CD8-positive, alpha-beta memory T cell (primary cell): ENCODE measurements at places on chromosomes 2 and 18.

DNA sequence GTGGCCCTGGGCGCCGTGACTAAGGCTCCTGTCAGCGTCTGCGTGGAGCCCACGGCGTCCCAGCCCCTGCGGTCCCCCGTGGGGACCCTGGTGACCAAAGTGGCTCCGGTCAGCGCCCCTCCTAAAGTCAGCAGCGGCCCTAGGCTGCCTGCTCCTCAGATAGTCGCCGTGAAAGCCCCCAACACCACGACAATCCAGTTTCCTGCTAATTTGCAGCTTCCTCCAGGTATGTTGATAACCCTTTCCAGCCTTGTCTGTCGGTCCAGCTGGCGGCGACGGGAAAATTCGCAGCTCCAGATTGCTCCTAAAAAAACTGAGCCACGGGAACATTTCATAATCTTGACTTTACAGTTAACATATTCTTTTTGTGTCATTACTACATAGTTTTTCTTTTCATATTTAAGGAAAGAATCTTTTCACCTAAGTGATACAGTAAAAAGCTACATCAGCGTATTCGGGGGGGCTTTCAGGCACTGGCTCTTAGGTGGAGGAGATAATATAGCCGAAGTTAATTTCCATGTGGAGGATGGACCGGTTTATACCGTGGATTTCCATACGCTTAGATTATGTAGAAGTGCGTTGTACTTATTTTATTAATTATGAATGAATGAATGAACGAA lies 916 bp downstream of the TAF4B start:
- no peak for DNase-seq

- DNase-seq = no peak
Measured at GRCh38 chr2:234691214-234691575, 194.3 kb upstream of the ARL4C start.

GRCh38 chr2:27245116-27245515 lies 17.7 kb downstream of the SLC30A3 start:
- no peak for DNase-seq

GRCh38 chr2:217784996-217785543 lies 217.7 kb downstream of the TNS1 start:
- no peak for DNase-seq

DNA sequence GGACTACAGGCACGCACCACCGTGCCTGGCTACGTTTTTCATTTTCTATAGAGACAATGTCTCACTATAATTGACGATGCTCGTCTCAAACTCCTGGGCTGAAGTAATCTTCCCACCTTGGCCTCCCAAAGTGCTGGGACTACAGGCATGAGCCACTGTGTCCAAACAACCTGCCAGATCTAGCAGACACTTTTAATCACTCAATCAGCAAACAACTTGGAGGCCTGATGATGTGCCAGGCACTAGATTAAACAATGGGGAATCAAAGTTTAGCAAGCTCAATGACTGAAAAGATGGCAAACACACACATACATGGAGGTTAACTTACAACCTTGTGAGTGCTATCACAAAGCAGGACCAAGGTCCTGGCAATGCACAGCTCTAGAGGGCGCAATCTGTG lies 29.8 kb upstream of the RMP24 start:
- DNase-seq = no peak

DNA sequence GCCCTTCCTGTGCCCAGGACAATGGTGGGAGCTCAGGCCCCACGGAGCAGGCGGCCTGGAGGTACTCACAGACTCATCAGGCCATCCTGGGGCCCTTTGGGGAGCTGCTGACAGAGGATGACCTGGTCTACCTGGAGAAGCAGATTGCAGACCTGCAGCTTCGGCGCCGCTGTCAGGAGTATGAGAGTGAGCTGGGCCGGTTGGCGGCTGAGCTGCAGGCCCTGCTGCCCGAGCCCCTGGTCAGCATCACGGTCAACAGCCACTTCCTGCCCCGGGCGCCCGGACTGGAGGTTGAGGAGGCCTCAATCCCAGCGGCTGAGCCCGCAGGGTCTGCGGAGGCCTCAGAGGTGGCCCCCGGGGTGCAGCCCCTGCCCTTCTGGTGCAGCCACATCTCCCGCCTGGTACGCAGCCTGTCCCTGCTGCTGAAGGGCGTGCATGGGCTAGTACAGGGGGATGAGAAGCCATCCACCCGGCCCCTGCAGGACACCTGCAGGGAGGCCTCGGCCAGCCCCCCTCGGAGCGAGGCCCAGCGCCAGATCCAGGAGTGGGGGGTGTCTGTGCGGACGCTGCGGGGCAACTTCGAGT lies 8.3 kb upstream of the KLHL30 start:
- DNase-seq = no peak

GRCh38 chr2:24970483-24971285 lies 1.1 kb downstream of the DNAJC27 start:
- no peak for DNase-seq

GRCh38 chr2:148880636-148881035 lies 5.6 kb downstream of the KIF5C start:
- DNase-seq = no peak

GRCh38 chr2:105711394-105711793 lies 33.3 kb upstream of the NCK2 start:
- no peak for DNase-seq

DNA sequence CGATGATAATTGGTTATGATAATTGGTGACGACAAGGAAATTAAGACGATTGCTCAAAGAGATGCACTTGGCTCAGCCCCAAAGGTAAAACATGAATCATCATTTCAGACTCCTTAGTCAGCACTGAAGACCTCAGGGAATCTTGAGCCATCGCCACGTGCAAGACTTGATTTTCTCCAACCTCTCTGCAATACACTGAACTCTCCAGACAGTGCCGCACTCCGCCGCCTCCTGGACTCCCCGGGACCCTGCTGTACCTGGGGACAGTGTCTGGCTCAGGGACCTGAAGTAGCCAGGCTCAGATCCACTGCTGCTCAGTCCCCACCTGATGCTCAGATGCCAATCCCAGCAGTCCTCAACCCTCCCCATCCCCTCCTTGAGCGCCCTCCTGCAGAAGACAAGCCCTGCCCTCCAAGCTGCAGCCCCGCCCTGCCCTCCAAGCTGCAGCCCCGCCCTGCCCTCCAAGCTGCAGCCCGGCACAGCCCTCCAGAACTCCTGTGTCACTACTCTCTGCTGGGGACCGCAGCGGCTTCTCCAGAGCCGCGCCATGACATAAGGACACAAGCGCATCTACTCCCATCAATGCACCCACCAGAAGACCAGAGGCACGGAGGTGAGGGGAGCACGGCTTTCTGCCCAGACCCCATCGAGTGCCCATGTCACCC lies 1.1 kb downstream of the TMEM18 start:
- DNase-seq = peak; percentile 43
